ENCODE measurements at places on chromosomes 1 and 21.

DNA sequence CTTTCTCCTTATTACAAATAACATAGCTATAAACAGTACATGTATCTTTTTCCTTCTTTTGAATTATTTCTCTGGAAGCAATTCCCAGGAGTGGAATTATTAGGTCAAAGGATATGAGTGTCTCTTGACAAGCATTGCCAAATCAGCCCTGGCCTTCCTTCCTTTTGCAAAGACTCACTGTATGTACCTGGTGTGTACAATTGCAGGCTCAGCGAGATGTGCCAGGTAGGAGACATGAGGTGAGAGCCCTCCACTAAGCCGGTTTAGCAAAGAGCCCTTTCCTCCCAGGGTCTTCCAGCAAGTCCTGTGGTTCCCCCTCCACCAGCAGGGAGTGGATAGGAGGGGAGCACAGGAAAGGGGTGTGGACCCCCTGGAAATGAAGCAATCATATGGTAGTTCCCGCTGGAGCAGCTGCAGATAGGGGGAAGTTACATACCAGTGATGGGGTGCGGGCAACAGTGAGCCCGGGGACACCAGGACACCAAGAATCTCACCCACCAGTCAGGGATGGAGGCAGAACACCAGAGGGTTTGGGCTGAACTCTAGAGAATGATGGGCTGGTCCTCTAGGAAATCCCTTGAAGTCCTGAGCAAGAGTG lies 18.3 kb downstream of the RCSD1 start:
- no peak for DNase-seq

DNA sequence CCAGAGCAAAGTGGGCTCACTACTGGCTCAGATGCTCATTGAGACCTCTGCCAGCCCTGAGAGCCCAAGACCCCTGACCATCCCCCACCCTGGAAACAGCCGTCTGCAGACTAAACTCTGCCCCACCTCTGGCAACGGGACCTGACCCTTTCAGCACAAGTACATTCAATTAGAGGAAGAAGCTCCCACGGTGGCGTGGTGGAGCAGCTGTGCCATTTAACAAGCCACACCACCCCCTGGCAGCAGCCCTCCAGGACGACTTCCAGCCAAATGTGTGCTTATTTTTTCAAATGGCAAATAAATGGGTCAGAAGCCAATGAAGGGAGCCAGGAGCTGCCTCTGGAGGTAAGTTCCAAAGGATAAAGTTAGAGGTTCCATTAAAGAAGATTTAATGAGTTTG lies 226.7 kb downstream of the NPHP4 start:
- DNase-seq: no peak

GRCh38 chr1:91603409-91603808 lies 102.8 kb downstream of the CDC7 start:
- DNase-seq: no peak

- no peak for DNase-seq
Measured at GRCh38 chr1:226919587-226919986, 20.5 kb upstream of the COQ8A start.

- no peak for DNase-seq
Measured at GRCh38 chr21:40067751-40068150, 200.5 kb downstream of the PCP4 start.

DNA sequence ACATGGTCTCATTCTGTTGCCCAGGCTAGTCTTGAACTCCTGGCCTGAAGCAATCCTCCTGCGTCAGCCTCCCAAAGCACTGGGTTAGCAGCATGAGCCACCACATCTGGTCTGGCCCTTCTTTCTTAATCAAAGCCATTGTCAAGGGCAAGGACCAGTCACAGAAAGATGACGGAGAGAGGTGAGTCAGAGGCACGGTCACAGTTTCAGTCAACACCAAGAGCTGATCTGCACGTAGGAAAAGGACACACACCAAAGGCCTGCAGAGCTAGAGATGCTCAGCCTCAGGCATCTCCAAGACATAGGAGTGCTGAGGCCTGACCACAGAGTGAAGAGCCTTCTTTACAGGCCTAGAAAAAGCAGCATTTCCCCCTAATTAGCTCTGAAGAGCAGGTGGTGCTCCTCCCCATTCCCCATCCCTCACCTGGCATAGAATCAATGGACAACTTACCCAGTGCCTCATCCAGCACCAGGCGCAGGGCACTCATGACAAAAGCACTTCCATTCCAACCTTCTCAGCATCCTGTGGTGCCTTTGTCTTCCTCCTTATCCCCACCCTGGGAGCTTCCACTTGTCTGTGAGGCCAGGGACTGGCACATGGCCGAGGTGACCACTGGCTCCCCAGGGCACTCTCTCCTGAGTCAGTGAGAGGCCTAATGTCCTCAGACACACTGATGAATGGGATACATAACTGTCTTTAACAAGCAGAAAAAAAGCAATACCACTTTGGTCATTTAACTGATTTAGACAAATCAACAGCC lies 139.8 kb downstream of the AJAP1 start:
- no peak for DNase-seq

DNA sequence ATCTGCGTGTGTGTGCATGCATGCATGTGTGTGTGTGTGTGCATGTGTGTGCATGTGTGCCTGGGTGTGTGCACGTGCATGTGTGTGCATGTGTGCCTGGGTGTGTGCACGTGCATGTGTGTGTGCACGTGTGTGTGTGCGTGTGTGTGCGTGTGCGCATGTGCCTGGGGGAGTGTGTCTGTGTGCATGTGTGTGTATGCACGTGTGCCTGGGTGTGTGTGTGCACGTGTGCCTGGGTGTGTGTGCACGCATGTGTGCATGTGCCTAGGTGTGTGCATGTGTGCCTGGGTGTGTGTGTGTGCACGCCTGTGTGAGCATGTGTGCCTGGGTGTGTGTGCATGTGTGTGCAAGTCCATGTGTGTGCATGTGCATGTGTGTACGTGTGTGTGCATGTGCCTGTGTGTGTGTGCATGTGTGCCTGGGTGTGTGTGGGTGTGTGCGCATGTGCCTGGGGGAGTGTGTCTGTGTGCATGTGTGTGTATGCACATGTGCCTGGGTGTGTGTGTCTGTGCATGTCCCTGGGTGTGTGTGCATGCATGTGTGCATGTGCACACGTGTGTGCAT lies 29.3 kb upstream of the COL6A2 start:
- no peak for DNase-seq

DNA sequence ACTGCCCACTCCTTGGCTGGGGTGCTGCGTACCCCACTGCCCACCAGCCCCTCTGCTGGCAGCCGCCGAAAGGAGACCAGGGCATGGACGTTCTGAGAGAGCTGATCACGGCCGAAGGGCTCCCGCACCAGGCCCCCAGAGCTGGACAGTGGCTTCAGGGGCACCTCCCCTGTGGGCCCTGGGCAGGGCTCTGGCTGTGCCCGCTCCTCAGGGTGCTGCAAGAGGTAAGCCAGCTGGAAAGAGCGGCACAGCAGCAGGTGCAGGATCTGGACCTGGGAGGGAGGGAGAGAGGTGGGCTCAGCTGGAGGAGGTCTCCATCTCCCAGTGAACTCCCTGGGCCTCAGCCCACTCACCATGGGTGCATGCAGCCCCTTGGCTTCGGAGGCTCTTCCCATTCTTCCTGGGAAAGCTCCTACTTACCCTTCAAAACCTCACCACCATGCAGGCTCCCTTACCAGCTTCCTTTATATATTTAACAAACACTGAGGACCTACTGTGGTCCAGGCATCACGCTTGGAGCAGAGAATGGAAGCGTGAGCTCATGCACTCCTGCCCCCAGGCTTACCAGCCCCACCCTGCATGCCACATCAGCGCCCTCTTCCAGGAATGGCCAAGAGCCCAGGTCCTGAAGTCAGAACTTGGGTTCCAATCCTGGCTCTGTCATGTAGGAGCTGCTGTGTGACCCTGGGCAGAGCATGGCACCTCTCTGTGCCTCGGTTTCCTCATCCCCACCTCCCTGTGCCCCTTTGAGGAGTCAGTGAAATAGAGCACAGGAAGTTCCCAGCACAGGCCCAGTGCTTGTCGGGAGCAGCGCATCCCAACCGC lies 6.8 kb upstream of the KIF17 start:
- no peak for DNase-seq
